ENCODE measurements at places on chromosomes 2 and 18.

- no peak for DNase-seq
These were observed 48.6 kb downstream of the POLE4 start for GRCh38 chr2:75007061-75007460.

- no peak for DNase-seq
These were observed 5.3 kb upstream of the SH3RF3 start for GRCh38 chr2:109123586-109124201.

DNA sequence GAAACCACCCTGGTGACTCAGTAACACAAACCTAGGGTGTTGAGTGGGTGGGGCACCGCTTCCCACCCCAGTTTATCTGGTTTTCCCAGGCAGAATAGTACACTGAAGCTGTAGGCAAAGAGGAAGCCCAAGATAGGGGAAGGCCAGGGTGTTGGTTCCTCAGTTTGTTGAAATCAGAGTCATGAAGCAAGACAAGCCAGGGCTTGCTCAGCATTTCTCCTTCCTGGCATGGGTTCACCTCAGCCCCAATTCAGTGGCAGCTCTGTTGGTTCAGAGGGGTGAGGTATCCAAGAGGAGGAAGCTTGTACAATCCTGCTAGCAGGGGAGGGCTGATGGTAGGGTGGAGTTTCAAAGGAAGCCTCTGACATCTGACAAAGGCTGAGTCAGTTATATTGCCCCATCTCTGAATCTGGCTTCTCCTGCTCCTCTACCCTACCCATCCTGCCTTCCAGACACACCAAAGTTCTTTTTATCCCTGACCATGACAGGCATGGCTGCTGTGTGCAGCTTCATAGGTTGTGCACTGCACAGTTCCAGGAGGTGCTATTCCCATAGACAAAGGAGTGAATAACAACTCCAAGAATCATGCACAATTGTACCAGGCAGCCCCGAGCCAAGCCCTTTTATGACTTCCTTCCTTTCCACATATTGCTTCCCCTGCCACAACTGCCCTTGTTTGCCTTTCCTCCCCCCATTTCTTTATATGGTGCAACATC lies 24.9 kb upstream of the RAB10 start:
- no peak for DNase-seq

GRCh38 chr2:217996361-217996760 lies 6.4 kb downstream of the TNS1 start:
- no peak for DNase-seq

DNA sequence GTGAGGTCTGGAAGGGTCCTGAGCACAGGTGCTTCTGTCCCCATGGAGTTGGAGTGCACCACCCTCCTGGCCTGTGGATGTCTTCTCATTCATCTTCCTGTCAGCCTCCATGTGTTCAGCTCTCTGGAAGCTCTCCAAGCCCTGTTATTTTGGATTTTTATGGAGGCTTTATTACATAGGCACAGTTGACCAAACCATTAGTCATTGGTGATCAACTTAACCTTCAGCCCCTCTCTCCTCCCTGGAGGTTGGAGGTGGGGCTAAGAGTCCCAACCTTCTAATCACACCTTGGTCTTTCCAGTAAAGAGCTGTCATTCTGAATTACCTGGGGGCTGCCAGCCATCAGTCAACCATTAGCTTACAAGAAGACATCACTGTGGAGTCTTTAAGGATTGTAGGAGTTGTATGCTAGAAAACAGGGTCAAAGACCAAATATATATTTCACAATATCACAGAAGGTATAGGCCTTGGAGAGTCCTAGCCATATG lies 7.5 kb upstream of the MCFD2 start:
- no peak for DNase-seq

DNA sequence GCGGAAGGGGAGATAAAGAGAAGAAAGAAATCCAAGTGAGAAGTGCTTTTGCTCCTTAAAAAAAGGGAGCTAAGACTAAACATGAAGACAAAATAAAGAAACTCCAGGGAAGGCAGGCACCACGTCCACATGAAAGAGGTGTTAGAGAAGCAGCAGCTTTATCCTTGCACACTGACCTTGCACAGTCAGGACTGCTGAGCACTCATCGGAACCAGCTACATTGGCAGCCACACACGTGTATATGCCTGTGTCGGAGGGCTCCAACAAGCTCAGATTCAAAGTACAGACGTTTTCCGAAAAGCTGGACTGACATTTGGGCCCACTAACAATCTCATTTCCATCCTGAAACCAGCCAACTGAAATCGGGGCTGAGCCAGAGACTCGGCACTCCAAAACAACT lies 88.2 kb downstream of the TTN start:
- no peak for DNase-seq

GRCh38 chr2:160125828-160126227 lies 63.4 kb upstream of the PLA2R1 start:
- DNase-seq = no peak

DNA sequence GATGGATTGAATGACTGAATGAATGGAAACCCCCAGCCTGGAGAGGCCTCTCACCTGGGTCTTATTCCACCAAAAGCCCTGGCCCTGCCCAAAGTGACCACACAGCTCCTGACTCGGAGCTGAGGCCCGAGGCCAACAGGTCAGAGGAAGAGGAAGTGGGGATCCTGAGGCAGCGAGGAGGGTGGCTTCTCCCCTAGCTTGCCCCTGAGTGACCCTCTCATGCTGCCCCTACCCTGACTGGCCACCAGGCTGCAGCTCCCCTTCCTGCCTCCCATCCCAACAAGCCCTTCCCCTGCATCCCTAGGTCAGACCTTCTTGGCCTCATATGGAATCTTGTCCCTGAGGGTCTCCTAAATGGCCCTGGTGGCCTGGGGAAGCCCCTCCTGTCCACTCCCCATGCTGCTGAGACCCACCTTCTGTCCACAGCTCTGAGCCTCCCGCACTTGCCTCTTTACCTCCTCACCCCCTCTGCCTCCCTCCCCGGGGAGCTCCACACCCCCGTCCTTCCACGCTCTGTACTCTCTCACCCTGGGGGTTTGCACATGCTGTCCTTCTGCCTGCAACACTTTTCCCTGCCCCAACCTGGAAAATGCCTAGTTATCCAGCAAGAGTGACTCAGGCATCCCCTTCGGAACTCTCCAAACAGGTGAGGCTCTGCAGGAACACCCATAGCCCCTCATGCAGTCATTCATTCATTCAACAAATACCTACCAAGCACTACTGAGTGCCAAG lies 134.8 kb upstream of the HDAC4 start:
- no peak for DNase-seq

DNA sequence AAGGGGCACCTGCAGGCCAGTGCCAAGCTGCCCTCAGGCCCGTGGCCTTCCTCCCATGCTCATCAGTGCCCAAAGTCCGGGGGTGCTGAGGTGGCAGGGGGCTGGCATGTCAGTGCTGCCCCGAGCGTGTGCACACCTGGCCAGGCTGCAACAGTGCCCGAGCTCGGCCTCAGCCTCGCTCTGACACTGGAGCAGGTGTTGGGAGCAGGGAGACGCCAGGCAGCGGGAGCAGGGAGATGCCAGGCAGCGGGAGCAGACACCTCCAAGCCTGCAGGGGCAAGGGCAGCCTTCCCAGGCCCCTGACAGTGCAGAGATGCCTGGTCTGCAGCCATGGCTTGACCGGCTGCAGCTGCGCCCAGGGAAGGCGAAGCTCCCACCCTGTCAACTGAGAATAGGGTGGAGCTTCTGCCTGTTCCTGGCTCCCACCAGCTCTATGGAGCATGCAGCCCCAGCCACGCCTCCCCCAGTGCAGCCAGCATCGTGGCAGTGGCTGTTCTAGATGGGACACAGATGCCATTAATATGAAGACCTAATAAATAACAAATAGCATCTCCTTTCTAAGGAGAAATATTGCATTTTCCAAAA lies 82.4 kb downstream of the DTNB start:
- DNase-seq = no peak

DNA sequence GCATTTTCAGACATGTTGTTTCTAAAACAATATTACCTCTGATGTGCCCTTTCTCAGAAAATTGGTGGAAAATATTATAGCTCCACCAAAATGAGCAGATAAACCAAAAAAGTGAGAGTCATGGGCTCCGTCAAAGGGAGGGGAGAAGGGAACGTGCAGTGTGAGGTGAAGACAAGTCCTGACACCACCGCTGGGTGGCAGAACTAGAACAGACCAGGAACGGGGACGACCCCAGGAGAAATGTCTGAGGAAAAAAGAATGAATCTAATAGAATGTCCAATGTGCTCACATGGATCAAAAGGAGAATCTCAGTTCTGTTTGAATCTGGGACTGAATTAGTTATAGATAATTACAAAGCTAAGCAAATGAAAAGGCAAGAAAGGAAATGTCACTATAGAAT lies 22.6 kb upstream of the BCL2 start:
- DNase-seq = no peak

DNA sequence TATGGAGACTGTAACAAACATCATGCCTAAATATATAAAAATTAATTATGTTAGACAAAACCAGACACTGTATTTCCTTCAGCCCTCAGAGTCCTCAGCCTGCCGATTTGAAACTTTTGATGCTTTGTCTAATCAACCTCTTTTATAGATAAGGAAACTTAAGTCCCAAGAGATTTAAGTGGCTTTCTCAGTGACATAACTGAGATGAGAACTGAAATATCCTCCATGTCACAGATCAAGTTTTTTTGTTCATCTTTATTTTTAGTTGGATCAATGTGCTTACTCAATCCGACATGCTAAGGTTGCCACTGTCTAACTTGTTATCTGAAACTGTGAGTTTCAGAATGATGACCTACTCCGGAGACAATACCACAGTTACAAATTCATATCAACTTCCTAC lies 72.3 kb downstream of the BARD1 start:
- no peak for DNase-seq

DNA sequence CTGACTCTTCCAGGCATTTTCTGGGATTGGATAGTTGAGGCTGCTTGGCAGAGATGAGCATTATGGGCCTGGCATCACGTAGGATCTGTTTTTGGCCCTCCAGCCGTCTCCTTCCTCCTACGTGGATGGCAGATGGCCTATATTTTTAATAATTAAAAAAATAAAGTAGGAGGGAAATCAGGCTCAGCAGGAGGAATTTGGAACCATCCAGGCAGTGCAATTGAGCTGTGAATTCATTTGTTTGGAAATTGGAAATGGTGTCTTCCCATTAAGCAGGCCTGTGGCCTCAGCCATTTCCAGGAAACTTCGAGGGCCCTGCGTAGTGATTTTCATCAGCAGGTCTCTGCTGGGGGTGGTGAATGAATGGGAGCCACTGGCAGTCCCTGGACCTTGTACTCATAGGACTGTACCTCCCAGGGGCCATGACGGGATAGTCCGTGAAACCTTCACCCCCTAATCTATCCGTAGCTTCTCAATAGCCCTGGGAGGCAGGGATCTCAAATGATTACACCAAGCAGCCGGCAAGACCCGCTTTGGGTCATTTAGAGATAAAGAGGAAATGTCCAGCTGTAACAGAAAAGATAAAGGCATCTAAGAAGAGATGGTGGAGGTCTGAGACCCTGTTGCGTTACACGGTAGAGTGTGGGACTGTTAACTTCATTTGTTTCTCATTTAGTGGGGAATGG lies 73.1 kb upstream of the TNP1 start:
- DNase-seq = peak; percentile 76

- no peak for DNase-seq
These were observed 274.0 kb downstream of the TCF4 start for GRCh38 chr18:55314031-55314430.

GRCh38 chr2:241564596-241565410 lies 6.3 kb downstream of the BOK start:
- no peak for DNase-seq

DNA sequence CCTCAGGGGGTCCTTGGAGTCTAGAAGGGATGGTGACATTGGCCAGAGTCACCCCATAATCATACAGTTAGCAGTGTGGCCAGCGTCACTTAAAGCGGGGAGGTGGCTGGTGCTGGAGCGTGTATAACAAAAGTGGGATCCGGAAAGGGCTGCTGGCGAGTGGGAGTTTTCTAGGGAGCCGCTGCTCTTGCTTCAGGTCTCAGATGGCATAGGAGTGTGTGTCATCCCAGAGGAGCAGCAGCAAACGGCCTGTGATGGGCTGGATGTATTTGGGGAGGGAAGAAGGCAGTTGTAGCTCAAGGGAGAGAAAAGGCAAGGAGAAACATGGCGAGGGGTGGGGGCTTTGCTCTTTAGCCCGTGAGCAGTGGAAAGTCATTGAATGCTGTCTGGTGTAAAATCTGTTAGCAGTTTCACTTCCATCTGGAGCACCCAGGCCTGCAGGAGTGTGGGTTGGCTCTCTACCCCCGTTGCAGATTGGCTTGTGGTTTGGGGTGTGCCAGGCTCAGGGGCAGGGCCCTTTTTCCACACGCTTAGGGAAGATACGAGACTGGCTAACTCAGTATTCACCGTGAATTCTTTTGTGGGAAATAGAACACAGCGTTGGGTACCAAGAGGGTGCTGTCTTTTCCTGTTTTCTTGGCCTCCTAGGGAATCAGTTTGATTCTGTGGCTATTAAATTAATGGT lies 120.5 kb downstream of the AGAP1 start:
- DNase-seq = no peak

DNA sequence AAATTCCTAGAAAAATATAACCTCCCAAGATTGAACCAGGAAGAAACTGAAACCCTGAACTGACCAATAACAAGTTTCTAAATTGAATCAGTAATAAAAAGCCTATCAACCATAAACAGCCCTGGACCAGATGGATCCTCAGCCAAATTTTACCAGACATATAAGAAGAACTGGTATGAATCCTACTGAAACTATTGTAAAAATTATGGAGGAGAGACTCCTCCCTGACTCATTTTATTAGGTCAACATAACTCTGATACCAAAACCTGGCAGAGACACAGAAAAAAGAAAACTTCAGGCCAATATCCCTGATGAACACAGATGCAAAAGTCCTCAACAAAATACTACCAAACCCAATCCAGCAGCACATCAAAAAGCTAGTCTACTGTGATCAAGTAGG lies 11.3 kb downstream of the NT5C1B start:
- no peak for DNase-seq

DNA sequence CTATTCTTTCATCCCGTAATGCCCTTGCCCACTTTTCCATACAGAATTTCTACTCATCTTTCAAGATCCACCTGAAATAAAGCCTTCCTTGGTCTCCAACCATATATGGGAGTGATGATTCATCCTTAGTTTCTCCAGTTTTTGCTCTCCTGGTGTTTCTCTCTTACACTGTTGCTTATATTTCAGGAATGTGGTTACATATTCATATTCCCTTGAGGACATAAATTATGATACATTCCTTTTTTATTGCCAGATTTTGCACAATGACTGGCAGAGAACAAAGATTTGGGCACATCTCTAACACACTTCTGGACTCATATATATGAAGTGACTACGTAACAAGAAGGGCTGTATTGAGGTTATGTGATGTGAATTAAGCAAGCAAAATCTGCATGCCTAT lies 1573.4 kb upstream of the NXPH2 start:
- peak; percentile 9 for DNase-seq

DNA sequence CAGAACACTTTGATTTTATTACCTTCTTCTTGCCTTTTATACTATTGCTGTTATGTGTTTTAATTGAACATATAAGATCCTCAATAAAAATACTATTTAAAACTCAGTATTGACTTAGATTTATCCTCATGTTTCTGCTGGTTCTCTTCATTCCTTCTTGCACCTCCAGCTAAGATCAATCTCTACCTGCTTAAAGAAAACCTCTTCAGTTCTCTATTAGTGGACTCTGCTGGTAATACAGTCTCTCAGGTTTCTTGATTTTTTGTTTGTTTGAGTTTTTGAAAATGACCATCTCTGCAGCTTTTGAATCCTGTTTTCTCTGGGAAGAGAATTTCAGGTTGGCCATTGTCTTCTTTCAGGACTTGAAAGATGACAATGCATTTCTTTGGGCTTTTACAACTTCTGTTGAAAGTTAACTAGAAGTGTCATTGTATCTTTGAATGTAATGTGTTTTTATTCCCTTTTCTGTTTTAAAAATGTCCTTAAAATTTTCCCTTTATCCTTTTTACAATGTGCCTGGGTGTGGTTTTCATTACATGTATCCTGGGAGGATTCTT lies 29.8 kb upstream of the TMEM131 start:
- no peak for DNase-seq

Data from NCI-H446 treated with DMSO at 0.1 percent for 48 hours (cell line).